ENCODE measurements at places on chromosomes 2 and 18.

DNA sequence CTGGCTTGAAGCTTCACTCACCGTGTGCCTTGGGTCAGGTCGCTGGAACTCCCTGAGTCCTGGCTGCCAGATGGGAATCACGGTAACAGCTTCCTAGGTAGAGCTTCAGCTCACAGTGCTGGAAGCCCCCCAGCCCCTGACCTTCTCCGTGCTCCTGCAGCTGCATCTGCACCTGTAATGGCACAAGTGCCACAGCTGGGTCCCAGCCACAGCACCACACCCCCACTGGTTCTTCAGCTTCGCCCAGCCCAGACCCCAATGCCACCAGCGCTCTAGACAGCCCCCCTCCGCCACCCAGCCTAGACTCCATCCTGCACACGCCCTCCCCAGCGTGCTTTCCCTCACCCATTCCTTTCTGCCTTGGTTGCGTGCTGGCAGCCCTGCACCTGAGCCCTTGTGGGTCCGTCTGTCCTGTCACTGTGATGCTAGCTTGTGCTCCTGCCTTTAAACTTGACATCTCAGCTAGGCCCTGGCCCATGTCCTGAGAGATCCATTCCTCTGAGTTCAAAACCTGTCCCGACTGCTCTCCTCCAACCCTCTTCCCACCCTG, 7.6 kb upstream of the ESPNL start:
- no peak for DNase-seq

GRCh38 chr2:45761635-45762034, 110.2 kb downstream of the PRKCE start:
- DNase-seq: no peak

DNA sequence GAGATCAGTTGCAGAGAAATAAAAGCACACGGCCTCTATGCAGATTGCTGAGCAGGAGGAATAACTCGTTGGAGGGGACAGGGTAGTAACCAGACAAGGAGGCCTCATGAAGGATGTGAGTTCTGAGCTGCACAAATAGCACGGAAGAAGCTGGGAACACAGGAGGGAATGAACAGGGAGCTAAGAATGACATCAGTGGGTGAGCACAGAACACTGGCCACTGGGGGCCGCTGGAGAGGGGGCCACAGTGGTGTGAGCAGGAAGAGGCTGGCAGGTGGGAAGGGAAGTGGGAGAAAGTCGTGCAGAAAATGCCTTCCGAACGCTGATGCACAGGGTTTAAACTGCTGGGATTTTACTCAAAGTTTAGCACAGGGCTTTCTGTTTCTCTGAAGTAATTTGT, 61.0 kb downstream of the ZAP70 start:
- peak; percentile 39 for DNase-seq

DNA sequence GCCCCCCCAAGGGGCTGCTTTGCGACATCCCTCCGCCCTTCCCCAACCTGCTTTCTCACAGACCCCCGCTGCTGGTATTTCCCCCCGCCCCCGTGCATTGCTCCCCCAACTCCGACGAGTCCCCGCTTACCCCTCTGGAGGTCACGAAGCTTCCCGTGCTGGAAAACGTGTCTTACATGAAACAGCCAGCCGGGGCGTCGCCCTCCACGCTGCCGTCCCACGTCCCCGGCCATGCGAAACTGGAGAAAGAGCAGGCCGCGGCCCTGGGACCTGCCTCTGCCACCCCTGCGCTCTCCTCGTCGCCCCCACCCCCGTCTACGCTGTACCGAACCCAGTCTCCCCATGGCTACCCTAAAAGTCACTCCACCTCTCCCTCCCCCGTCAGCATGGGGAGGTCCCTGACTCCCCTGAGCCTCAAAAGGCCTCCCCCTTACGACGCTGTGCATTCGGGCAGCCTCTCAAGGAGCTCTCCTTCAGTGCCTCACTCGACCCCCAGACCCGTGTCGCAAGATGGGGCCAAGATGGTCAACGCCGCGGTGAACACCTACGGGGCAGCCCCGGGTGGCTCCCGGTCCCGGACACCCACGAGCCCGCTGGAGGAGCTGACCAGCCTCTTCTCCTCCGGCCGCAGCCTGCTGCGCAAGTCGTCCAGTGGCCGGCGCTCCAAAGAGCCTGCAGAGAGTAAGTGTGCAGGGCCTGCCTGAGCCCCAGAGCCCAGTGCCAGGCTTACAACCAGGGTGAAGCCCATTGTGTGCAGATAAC, 183.0 kb downstream of the NYAP2 start:
- DNase-seq: no peak

- no peak for DNase-seq
Observed at GRCh38 chr18:23595591-23595990, 9.3 kb upstream of the NPC1 start.

- no peak for DNase-seq
Observed at GRCh38 chr2:72431737-72432136, 284.1 kb upstream of the CYP26B1 start.

DNA sequence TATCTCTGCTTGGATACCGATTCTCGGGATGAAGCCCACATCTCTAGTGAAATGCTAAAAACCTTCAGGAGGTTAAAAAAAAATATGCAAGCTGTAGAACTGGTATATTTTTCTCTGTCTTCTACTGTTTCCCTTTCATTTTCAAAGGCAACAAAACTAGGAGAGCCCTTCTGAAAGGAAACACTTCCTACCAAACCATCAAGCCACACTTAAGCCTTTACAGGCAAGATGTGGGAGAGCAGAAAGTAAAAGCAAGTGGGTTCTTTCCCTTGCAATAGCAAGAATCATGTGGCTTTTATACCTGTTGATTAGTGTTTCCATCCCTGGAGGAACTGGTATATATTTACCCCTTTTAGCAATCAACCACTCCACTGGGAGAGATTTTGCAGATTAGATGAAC, 147.9 kb upstream of the ACAA2 start:
- DNase-seq: no peak

DNA sequence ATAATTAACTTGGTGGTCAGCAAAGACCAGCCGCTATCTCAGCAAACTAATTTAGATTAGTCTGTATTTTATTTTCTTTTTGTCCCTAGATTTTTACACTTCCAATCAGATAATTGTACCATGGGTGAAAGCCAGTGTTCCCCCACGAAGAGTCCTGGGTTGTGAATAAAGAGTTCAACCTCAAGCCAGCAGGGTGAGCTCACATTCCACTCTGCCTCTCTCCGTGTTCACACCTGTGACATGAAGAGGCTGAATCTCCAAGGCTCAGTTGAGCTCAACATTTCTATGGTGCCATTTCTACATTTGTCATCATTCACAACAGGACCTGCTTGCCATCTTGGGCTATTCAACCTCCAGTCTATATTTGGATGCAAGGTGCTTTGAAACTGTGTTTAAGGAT, 771.5 kb downstream of the GALR1 start:
- DNase-seq: no peak

- DNase-seq: peak; percentile 97
Observed at GRCh38 chr2:136238286-136239078, 120.5 kb upstream of the CXCR4 start.

DNA sequence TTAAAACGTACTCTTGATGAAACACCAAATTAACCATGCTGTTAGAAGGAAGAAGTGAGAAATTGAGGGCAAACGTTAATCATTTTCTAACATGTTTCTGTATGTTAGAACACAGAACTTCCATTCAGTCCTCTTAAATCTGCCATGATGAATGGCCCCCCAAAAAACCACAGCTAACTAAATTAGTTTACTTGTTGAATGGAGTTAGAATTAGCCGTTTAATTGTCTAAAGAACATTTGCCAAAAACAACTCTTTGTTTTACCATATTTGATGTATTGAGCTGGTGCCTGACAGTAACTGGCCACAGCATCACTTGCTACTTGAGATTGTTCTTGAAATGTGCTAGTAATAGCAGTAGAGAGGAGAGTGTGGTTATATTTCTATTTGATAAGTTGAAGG, 12.7 kb downstream of the CCNYL1 start:
- DNase-seq: no peak

- DNase-seq: peak; percentile 33
Observed at GRCh38 chr2:190216829-190217228, 102.8 kb downstream of the HIBCH start.

DNA sequence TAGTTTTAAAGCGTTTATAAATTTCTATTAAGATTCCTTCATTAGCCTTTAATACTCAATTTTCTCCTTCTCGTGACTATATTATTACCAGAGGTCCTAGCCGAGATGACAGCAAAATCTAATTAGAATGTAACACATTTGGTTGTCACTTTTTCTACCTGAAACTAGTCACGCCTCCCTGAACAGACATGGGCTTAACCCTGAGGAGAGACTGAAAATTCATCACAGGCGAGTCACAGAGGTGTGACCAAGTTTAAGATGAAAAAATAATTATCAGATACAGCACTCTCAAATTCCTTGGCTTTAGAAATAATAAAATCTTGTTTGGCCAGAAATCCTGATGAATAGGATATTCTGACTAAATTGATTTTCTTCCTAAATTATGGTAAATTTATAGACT, 834.4 kb upstream of the SLC39A10 start:
- DNase-seq: no peak

GRCh38 chr18:62452280-62452831, 70.5 kb upstream of the ZCCHC2 start:
- no peak for DNase-seq

DNA sequence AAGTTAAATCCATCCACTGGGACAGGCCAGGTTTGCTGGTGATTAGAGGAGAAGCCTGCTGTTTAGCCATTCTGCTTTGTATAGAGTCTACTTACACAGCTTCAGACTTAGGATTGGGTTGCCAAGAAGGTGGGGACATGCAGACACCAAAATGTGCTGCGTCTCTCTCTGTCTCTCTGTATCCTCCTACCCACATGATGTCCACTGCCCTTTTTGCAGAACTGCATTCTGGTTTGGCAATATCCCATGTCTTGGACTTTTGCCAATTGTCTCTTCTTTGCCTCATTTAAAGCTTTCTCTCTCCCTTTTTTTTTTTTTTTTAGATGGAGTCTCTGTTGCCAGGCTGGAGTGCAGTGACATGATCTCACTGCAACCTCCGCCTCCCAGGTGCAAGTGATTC, 261.1 kb upstream of the FN1 start:
- no peak for DNase-seq

GRCh38 chr2:34070196-34070595, 471.1 kb upstream of the FAM98A start:
- DNase-seq: no peak

- DNase-seq: no peak
Observed at GRCh38 chr2:37786854-37787253, 115.4 kb upstream of the CDC42EP3 start.

DNA sequence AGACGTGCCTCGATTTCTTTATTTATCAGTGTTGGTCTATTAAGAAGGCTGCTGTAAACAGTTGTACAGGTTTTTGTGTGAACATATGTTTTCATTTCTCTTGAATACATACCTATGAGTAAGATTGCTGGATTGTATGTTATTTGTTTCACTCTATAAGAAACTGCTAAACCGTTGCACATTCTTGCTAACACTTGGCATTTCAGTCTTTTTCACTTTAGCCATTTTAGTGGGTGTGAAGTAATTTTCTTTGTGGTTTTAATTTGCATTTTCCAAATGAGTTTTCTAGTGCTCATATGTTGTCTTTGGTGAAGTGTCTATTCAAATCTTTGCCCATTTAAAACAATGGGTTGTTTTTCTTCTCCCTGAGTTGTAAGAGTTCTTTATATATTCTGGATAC, 221.5 kb upstream of the SMAD7 start:
- DNase-seq: no peak

GRCh38 chr2:142769761-142770160, 107.7 kb upstream of the KYNU start:
- DNase-seq: no peak

DNA sequence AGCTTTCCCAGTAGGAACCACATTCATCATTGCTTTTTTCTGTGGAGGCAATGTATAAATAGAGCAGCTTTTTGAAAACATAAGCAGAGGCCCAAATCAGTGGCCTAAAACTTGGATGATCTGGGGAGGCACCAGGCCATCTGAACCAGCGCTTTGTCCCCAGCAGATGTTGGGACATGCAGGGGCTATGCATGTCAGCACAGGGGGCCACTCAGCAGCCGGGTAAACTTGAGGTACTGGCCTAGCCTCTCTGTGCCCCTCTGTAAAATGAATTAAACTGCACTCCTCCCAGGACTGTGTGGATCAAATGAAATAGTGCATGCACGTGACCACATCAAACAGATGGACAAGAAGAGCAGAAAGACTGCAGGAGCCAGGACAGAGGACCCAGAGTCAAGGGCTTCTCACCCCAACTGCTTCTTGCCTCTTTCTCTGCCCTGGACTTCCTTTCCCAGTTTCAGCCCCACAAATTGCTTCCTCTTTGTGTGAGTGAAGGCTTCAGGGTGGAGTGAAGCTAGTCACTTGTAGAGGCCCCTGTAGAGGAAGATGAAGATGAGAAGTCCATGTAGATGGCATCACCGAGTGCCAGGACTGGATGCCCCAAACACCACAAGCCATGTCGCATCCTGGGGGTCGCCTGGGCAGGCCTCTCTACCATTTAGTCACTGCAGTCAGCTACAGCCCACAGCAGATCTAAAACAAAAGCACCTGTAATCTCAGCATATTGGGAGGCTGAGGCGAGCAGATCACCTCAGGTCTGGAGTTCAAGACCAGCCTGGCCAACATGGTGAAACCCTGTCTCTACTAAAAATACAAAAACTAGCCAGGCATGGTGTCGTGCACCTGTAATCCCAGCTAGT, 53.2 kb downstream of the IMPA2 start:
- DNase-seq: peak; percentile 21

- DNase-seq: no peak
Observed at GRCh38 chr2:239411549-239412319, 10.9 kb upstream of the HDAC4 start.

GRCh38 chr18:73279498-73279897, 411.7 kb upstream of the NETO1 start:
- no peak for DNase-seq

DNA sequence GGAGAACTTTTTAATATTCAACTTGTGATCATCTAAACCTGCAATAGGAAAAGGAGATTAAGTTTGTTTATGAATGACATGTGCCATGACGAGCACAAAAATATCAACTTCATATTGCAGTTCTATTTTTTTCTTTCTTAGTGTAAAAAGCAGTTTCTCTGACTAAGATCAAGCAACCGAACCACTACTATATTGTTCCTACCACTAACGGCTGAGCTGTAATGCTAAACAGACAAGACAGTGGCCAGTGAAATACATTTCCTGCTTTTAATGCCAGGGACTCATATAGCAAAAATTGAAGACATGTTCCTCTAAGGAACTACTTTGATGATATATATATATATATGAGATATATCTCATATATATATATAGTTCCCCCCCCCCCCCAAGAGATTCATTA, 1705.6 kb upstream of the TMEFF2 start:
- DNase-seq: no peak
